ENCODE measurements at places on chromosomes 5 and 9.

- no peak for DNase-seq
Measured at GRCh38 chr5:172175263-172175719, 12.7 kb downstream of the STK10 start.

DNA sequence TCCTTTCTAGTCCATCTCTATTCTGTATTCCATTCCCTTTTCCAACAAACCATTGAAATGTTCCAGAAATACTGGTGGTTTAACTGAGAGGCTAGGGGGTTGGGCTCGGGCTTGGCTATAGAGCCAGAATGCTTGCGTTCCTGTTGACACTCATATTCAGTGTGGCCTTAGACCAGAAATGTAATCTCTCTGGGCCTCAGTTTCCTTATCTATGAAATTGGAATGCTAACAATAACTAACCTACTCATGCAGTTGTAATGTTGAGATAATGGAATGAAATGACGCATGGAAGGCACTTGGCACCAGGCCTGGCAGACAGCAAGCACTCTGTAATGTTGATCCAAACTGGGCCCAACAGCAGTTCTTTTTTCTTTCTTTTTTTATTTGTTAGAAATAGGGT is 26.8 kb downstream of the JADE2 start:
- DNase-seq: peak; percentile 95

DNA sequence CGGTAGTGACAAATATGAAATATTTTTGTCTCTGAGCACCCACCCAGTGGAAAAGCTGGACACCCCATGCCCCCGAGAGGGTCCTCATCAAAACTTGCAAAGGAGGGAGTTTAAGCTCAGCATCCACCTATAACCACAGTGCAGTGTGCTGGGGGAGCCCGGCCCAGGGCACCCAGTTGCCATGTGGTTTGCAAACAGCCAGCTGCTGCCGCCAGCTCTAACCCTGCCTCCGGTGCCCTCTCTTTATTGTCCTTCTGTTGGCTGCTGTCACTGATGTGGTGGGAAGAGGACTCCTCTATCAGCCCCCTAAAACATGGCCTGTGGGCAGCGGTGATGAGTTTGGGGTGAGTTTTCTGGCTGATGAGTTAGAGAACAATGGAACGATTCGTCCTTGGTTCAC is 160.9 kb upstream of the MVB12B start:
- no peak for DNase-seq

GRCh38 chr5:71601222-71602026 is 14.3 kb downstream of the MCCC2 start:
- DNase-seq: peak; percentile 90

- peak; percentile 96 for DNase-seq
Measured at GRCh38 chr9:105973951-105974351, 279.6 kb downstream of the TMEM38B start.

DNA sequence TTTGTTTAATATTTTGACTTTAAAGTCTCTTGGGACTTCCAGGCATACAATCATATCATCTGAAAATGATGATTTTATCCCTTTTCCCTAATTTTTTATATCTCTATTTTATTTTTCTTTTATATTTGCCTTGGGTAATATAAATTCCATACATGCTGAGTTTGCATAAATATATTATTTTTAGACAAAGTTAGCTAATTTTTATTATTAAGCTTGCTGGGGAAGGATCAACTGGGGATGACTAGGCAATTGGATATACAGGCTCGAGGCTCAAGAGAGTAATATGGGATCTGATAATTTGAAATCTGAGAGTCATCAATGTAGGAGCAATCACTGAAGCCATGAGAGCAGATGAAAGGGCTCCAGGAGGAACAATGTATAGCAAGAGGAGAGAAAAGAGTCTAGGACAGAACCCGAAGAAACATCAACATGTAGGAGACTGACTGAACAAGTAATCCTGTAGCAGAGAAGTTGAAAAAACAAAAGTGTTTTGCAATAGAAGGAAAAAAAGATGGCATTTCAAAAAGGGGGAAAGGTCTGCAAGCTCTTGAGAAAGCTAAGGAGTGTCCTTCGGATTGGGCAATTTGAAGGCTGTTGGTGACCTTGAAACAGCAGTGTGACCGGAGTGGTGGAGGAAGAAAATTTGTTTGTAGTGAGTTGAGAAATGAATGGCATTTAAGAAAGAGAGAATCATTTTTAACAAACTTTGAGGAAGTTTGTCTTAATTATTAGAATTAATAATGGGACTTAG is 17.0 kb upstream of the RHOBTB3 start:
- DNase-seq: no peak

GRCh38 chr9:83006378-83006777 is 56.6 kb downstream of the RASEF start:
- DNase-seq: no peak

GRCh38 chr5:122756264-122756911 is 18.5 kb upstream of the SNX2 start:
- peak; percentile 87 for DNase-seq

DNA sequence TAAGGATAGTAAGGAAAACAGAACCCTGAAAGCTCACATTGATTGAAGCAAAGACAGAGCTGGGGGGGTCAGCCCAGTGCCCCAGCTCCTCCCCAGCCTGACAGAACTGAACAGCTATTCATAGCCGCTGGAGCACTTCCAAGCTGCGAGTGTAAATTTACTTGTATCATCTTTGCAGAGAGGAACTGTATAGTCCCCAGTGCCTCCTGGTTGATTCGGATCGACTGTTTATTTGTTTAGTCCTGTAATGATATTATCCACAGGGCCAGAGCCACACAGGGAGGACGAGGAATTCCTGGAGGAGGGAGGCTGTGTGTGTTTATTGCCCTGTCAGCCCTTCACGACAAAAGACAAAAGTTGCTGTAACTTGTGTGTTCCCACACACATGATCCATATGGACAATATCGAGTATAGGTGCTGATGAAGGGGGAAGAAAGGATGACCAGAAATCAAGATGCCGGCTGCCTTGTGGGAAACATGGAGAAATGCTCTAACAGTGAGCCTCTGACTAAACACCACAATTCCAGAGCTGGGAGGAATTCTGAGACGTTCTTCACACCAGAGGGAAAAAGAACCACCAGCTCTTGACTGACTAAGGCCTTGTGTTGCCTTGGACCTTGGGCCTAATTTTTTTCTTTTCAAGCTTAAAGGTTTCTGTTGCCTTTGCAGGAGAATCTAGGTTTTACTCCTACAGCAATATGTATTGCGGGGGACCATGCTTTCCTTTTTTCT is 31.1 kb downstream of the FOXD1 start:
- peak; percentile 86 for DNase-seq

DNA sequence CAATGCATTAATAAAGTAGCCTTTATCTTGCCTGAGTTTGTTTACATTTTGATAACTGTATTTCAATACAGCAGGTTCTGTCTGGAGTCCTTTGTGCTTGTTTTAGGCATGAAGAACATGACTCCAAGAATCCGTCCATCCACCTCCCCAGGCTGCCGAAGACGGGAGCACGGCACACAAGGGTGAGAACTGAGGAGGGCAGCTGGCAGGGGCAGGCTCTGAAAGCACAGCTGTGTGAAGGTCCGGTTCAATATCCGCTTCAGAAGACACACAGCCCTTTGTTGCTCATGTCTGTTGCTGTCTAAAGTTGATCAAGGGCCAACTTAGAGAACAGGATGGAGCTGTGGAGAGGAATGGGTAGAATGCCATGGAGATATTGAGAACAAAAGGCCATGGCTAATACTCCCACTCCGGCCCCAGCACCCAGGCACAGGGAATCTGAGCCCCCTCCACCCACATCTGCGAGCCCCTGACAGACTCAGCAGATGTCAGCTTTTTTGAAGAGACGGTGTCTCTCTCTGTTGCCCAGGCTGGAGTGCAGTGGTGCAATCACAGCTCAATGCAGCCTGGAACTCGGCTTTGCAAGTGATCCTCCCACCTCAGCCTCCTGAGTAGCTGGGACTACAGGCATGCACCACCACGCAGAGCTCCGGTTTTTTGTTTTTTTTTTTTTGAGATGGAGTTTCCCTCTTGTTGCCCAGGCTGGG is 58.5 kb upstream of the GNE start:
- no peak for DNase-seq

DNA sequence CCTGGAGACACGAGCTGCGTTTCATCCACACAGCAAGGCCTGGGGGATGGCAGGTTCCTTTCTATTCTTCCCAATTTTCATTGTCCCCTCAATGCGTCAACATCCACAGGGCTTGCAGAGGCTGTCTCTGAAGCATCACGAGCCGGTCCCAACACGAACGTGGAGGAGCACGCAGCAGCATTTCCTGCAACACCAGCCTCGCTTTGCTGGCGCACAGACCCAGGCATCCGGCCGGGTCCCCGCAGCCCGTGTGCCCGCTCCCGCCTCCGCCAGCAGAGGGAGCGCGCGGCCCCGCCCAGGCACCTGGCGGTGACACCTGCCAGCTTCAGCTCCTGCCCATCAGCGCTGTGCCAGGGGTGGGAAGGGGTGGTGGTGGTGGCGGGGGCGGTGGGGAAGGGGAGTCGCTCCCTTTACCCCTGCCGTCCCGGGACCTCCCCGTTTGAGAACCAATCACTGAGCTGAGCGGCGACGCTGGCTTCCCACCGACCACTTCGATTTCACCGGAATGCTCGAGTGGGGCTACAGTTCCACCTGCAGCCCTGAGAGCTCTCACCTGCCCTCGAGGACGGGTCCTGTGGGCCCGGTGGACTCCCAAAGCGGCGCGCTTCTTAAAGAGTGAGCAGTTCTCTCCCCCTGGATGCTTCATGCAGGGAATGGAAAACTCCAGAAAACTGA is 464.5 kb downstream of the ICE1 start:
- no peak for DNase-seq

- DNase-seq: peak; percentile 86
Measured at GRCh38 chr9:95822583-95823431, 52.7 kb upstream of the ERCC6L2 start.

GRCh38 chr5:172806897-172807672 is 27.0 kb upstream of the ERGIC1 start:
- peak; percentile 86 for DNase-seq

DNA sequence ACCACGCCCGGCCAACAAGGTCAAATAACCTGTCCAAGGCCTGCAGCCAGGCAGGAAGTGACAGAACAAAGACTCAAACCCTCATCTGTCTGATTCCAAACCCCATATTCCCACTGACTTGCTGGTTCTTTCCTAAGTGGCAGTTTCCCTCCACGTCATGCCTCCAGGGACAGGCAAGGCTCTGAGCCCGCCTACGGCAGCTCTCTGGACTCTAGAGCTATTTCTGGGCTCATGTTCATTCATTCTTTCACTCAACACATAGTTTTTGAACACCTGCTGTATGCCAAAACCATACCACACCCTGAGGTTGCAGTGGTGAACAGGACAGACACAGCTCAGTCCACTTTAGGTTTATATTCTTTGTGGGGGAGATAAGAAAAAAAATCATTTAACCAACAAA is 5.2 kb upstream of the FBP1 start:
- DNase-seq: no peak

DNA sequence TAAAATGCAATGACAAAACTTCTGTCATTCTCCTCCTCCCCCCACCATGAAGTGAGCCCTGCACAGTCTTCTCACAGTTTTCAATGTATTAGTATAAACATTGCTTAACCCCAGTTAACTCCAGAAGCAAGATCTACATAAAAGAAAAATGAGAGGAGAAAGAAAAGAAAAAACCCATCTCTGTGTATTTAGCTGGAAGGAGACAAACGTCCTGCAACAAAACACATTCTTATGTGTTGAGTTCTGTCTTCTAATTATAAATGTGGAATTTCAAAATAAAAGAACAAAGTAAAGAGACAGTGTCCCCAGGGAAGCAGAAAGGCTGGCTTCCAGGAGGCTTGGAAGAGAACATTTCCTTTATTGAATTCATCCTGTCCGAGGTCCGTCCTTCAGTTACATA is 491.9 kb upstream of the TUSC1 start:
- peak; percentile 76 for DNase-seq

GRCh38 chr9:14511452-14511851 is 181.8 kb downstream of the ZDHHC21 start:
- DNase-seq: no peak

GRCh38 chr5:1111241-1111726 is 579 bp downstream of the SLC12A7 start:
- DNase-seq: no peak

DNA sequence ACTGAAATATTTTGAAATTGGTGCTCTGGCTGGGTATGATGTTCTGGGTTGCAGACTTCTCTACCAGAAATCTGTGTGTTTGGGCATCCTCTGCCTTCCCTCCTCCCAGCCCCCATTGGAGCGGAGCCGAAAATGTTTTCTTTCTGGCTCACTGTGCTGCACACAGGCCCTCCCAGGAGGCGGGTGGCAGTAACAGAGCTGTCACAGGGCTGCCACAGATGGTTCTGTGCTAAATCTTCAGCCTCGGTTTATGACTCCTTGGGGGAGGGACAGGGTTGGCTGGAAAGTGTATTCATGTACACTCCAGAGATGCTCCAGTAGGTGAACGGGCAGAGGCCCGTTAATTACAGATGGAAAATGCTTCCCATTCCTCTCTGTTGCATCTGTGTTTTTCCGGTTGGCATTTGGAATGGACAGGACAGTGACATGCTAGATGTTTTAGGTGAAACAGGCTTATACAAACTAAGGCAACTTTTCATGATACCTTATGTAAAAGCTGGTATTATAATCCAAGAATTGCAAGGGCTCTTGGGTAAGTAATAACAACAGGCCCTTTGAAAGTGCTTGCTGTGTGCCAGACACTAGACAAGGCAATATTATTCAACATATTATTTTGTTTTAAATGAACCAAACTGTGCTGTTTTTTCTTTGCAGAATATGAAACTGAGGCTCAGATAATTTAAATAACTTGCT is 180.2 kb downstream of the ADCY2 start:
- DNase-seq: no peak

GRCh38 chr5:179927824-179928223 is 20.1 kb upstream of the TBC1D9B start:
- DNase-seq: no peak

DNA sequence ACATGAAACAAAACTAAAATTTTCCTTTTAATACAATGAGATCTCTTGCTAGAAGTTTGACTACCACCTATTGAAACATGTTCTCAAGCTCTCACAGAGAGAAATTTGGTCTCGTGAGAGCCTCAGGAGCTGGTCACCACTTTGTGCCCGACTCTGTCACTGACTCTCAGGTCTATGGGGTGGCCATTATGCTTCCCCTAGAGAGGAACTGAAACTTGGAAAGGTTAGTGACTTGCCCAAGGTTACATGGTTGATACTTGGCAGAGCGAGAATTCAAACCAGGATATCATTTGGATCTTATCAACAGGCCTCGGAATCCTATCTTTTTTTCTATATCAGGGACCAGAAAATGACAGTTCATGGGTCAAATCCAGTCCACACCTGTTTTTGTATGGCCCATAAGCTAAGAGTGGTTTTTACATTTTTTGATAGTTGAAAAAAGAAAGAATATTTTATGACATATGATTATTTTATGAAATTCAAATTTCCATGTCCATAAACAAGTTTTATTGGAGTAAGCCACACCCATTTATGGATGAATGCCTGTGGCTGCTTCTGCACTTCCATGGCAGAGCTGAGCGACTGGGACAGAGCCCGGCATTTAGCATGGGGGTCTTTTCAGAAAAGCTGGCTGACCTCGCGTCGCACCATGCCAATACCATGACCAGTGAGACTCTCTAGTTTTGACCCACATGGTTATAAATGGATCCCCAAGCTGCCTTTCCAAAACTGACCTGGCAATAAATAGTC is 44.8 kb upstream of the EQTN start:
- no peak for DNase-seq

Data from fibroblast of skin of right biceps (primary cell).